ENCODE measurements at places on chromosomes 7 and 10.

DNA sequence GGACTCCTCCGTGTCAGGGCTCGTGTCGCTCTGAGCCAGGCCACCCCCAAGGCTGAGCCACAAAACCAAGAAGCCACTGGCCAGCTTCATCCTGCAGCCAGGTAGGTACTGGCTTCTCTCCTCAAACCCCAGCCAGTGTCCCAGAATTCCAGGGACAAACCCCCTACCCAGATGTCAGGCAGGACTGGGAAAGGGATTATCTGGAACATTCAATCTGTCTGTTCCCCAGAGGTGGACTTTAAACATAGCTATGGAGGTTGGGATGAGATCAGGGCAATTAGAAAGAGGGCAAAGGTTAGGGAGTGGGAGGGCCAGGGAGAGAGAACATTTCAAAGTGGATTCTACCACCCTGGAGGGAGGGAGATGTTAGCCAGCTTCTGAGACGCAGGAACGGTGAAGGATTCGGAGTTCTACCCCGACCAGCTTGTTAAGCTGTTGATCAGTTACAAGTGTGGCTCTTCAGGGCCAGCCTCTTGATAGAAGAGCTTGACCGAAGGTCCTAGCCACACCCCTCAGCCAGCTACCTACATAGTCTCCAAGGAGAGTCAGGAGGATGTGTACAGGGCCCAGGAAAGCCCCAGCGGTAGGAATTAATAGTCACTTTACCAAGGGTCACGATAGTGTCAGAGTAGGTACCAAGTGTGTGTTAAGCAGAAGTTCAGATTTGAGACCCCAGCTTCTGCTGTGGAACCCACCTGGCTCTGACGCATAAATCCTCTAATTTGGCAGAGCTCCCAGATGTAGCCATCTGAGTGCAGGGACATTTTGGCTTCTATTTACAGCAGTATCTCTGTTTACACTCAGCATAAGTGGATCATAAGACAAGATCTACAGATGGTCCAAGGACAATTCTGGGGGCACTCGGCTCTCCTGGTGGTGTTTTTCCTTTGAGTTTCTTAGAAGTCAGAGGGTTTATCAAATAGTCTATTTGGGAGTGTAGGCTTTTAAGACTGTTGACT, at the start of gene PLA2G12B:
Gene PLA2G12B, minus strand, starts transcription at position 211 of the 959 bp plus-strand sequence. Its CDS starts 121 bp downstream, at position 90.
- H3K27ac ChIP-seq, result no peak within 1 kb of the TSS
- DNase-seq, result no peak
- no peaks in the 10 kb centered on the region for H3K27me3 ChIP-seq

DNA sequence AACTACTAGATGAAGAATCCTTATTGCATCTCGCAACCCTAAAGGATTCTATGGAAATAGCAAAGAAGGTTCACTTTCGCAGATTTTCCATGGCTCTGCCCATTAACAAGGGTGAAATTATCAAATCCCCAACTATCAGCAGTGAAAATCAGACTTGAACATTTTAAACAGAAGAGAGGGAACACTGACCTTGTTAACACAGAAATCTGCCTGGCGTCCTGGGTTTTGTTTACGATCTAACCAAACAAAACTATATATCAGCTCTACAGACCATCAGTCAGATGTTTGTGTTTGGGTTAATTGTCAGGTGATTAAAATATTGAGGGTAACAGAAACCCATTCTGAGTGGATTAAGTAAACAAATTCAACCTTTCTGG, 1.9 kb downstream of the CTTNBP2 start:
- H3K4me3 ChIP-seq, result no peak overlapping the region
- no peak overlapping the region for H3K27ac ChIP-seq
- no peak for DNase-seq

- no peaks in the 10 kb centered on the region for H3K27me3 ChIP-seq
- H3K4me1 ChIP-seq, result peaks cover 7% of the 10 kb centered on the region
- no peak for DNase-seq
- peaks cover 1% of the 10 kb centered on the region for H3K36me3 ChIP-seq
- H3K27ac ChIP-seq, result no peak overlapping the region
- H3K4me3 ChIP-seq, result no peak overlapping the region
Observed at GRCh38 chr7:30181211-30181610, 46.4 kb downstream of the MTURN start.

- no peak for DNase-seq
- no peak overlapping the region for H3K4me3 ChIP-seq
- H3K4me1 ChIP-seq, result no peaks in the 10 kb centered on the region
- no peaks in the 10 kb centered on the region for H3K27me3 ChIP-seq
- no peak overlapping the region for H3K27ac ChIP-seq
Observed at GRCh38 chr7:104153287-104153686, 54.5 kb downstream of the ORC5 start.

DNA sequence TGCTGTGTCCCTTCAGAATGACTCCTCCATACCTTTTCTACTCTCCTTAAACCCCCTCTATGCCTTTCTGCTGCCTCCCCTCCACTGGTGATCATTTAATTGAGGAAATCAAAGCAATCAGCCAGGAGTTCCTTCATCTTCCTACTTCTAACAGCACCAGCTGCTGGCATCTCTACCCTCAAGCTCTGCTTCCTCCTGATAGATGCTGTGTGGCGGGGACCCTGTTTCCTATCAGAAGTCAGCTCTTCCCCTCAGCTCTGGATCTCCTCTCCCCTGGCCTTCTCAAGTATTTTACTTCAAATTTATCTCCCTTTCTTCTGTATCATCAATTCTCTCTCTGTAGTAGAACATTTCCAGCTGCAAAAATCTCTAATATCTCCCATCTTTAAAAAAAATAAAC, 183.7 kb downstream of the ELMO1 start:
- DNase-seq, result no peak
- peaks cover 5% of the 10 kb centered on the region for H3K4me1 ChIP-seq
- no peaks in the 10 kb centered on the region for H3K27me3 ChIP-seq
- no peak overlapping the region for H3K4me3 ChIP-seq
- H3K36me3 ChIP-seq, result peaks cover 4% of the 10 kb centered on the region

DNA sequence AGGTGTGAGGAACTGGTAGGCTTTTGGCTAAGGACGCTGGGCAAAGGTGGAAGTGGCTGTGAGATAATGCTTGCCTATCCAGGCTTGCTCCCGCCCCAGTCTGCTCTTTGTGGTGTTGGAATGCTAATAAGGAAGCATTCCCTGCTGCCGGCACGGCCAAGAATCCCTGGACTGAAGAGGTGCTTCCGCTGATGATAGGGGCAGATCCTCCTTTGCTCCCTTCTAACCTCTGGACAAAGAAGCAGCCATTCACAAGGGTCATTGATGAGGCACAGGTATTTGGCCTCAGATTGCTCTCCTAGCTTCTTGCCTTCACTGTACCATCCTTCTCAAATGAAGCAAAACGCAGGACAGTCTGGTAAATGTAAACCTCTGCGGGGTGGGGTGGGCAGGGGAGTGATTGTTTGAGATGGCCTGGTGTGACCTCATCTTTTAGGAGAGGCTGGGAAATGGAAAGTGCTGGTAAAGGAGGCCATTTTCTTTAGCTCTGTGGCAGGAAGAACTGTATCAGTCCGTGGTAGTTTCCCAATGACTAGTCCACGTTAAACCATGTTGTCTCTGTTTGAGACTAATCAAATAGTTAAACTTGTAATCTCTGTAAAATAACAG, 1.7 kb downstream of the PGAM1 start:
- DNase-seq, result peak; percentile 45
- peaks cover 51% of the 10 kb centered on the region for H3K4me1 ChIP-seq
- no peaks in the 10 kb centered on the region for H3K27me3 ChIP-seq
- peak overlapping the region; percentile 95 for H3K27ac ChIP-seq

GRCh38 chr10:132851451-132851850, 65.5 kb upstream of the NKX6-2 start:
- H3K27ac ChIP-seq, result no peak overlapping the region
- DNase-seq, result no peak
- peaks cover 24% of the 10 kb centered on the region for H3K27me3 ChIP-seq
- peaks cover 11% of the 10 kb centered on the region for H3K4me1 ChIP-seq
- no peaks in the 10 kb centered on the region for H3K36me3 ChIP-seq
- H3K4me3 ChIP-seq, result no peak overlapping the region

- H3K27ac ChIP-seq, result no peak overlapping the region
- H3K36me3 ChIP-seq, result no peaks in the 10 kb centered on the region
- H3K27me3 ChIP-seq, result peaks cover 1% of the 10 kb centered on the region
- H3K4me1 ChIP-seq, result no peaks in the 10 kb centered on the region
Observed at GRCh38 chr7:28688651-28689050, 269.5 kb downstream of the TRIL start.

- no peaks in the 10 kb centered on the region for H3K27me3 ChIP-seq
- H3K4me1 ChIP-seq, result no peaks in the 10 kb centered on the region
- no peak overlapping the region for H3K27ac ChIP-seq
- no peak for DNase-seq
Observed at GRCh38 chr7:142250705-142251104, 7.2 kb downstream of the PRSS58 start.

- H3K27ac ChIP-seq, result no peak overlapping the region
- no peaks in the 10 kb centered on the region for H3K27me3 ChIP-seq
Observed at GRCh38 chr7:49483142-49483541, 290.3 kb upstream of the VWC2 start.

DNA sequence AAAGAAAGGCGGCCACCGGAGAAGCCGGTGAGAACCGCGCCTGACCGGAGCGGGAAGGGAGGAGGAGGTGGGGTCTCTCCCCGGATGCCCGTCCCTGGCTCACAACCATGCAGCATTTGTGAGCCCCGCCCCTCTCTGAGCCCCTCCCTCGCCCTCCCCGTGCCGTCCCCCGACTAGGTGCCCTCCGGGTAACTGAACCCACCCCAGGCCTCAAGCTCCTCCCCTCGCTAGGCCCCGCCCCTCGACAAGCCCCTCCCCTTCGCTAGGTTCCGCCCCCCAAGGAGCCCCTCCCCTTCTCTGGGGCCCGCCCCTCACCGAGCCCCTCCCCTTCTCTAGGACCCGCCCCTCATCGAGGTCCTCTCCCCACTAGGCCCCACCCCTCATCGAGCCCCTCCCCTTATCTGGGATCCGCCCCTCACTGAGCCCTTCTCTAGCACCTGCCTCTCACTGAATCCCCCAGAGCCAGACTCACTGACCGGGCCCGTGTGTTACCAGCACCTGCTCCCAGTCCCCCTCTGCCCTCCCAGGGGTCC, 42.2 kb upstream of the HSPB1 start:
- H3K36me3 ChIP-seq, result no peaks in the 10 kb centered on the region
- DNase-seq, result peak; percentile 42
- H3K27ac ChIP-seq, result no peak overlapping the region
- H3K27me3 ChIP-seq, result peaks cover 17% of the 10 kb centered on the region
- no peak overlapping the region for H3K4me3 ChIP-seq
- no peaks in the 10 kb centered on the region for H3K4me1 ChIP-seq

Data from activated T-cell treated with anti-CD3 and anti-CD28 coated beads, Interleukin-2, amount 50 U/mL, for 72 hours (primary cell).